ENCODE measurements at places on chromosomes 1 and 21.

- DNase-seq: peak; percentile 25
Measured at GRCh38 chr1:240998024-240998423, 359.0 kb downstream of the RGS7 start.

DNA sequence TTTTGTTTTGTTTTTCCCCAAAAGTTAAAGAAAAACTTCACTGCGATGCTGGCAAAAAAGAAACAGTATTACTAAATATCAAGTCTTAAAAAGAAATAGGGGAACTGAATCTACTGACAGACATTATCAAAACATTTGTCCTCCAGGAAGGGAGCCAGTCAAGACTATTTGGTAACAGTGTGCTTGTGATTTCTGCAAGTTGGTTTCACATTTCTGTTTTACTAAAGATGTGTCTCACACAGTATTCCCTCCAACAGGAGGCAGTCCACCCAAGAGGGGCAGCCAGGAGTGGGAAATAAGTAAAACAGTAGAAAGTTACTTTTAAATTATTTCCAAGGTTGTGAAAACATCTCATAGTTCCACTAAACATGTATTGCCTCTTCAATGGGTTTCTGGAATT lies 74.4 kb upstream of the SDC3 start:
- DNase-seq: no peak

DNA sequence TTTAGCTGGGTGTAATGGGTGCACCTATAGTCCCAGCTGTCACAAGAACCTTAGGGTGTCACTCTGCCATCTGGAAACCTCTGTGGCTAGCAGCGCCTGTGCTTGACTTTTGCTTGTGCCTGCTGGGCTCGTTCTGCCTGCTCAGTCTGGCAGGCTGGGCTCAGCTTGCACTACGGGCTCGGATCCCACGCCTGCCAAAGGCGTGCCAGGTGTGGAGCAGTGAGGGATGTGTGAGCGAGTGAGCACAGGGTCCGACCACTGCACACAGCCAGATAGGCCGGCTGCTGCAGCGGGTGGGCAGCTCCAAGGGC lies 2.8 kb upstream of the LSM10 start:
- no peak for DNase-seq

GRCh38 chr1:33275706-33276572 lies 19.6 kb downstream of the ZNF362 start:
- no peak for DNase-seq

DNA sequence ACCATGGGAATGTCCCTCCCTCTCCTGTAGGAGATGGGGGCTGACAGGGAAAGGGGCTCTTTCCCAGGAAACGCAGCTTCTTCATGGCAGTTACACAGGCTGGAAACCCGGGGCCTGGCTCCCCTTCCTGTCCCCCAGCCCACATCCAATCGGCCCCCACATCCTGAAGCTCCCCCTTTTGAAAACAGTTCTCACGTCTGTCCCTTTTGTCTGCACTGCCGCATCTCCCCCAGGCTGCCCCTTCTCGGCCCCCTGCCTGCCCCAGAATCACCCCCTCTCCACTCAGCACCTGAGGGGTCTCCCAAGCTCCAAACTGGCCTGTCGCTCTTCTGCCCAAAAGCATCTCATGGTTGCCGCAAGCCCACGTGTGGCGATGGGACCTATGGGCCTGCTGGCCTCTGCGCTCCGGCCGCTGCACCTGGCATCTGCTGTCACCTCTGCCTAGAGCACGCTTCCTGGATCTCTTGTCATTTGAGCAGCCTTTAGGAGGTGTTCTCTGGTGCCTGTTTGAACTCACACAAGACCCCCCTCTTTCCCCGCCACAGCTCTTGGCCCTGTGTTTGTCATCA lies 867 bp downstream of the SLC1A7 start:
- DNase-seq: no peak

GRCh38 chr1:25711555-25712298 lies 88.3 kb upstream of the SELENON start:
- no peak for DNase-seq

GRCh38 chr1:154272999-154273563 lies 652 bp downstream of the HAX1 start:
- DNase-seq: no peak

DNA sequence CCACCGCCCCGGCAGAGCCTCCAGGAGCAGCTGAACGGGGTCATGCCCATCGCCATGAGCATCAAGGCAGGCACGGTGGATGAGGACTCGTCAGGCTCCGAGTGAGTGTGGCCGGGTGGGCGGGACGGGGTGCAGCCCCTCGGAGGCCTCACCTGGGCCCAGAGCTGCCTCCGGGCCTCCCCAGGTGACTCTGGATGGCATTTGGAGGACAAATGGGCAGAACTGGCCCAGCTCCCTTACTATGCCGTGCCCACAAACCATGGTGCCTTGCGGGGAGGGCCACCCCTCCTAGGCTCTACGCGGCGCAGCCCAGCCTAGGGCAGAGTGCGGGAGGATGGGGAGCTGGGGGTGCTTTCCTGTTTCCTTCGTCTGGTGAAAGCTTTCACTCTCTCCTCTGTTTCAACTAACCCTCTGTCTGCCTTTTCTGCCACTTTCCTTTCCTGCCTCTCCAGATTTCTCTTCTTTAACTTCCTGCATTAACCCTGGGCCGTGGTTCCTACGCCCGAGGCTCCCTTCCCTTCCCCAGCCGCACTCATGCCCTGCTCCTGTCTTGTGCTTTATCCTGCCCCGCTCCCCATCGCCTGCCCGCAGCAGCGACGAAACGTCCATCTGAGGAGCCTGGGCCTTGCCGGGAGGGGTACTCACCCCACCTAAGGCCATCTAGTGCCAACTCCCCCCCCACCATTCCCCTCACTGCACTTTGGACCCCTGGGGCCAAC lies 9.2 kb downstream of the PSRC1 start:
- no peak for DNase-seq
